ENCODE measurements at places on chromosomes 3 and 15.

- DNase-seq = no peak
Measured at GRCh38 chr3:38368238-38368637, 21.7 kb downstream of the XYLB start.

- DNase-seq = no peak
Measured at GRCh38 chr15:99508852-99509251, 56.9 kb upstream of the MEF2A start.

- no peak for DNase-seq
Measured at GRCh38 chr3:18735005-18735404, 309.9 kb upstream of the SATB1 start.

- no peak for DNase-seq
Measured at GRCh38 chr15:94674296-94674695, 442.9 kb downstream of the MCTP2 start.

DNA sequence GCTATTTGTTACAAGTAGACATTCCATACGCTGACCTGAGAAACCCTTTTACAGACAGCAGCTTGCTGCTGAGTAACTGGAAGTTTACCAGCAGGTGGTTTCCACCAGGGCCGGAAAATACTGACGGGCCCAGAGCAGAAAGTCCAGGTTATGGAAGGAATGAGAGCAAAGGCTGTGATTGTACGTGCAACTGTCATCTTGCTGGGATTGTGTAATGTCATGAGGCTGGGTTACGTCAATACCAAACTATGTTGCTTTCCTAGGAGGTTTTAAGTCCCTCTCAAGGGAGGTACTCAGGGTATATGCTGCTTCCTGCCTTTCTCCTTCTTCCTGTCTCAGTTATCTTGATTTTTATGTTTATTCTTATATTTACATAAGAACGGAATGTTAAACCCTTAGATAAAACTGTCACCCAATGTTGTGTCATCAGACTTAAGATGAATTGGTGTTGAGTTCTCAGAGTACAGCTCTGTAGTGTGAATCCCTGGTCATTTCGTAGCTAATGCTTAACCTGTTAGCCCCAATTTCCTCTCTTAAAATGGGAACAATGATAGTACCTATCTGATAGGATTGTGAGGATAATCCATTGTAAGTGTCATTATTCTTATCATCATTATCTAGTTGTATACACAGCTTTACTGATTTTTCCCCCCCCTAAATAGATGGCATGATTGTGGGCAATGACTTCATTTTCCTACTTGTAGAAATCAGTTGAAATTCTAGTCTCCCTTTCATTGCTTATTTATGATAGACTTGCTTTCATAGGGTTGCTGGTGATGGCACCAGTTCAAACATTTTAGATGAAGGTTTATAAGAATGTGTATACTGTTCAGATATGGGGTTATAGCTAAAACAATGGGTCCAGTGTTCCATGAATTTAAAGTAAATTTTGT is 101.4 kb downstream of the FNDC3B start:
- no peak for DNase-seq

GRCh38 chr3:119194237-119195150 is 21.1 kb downstream of the UPK1B start:
- DNase-seq = no peak

DNA sequence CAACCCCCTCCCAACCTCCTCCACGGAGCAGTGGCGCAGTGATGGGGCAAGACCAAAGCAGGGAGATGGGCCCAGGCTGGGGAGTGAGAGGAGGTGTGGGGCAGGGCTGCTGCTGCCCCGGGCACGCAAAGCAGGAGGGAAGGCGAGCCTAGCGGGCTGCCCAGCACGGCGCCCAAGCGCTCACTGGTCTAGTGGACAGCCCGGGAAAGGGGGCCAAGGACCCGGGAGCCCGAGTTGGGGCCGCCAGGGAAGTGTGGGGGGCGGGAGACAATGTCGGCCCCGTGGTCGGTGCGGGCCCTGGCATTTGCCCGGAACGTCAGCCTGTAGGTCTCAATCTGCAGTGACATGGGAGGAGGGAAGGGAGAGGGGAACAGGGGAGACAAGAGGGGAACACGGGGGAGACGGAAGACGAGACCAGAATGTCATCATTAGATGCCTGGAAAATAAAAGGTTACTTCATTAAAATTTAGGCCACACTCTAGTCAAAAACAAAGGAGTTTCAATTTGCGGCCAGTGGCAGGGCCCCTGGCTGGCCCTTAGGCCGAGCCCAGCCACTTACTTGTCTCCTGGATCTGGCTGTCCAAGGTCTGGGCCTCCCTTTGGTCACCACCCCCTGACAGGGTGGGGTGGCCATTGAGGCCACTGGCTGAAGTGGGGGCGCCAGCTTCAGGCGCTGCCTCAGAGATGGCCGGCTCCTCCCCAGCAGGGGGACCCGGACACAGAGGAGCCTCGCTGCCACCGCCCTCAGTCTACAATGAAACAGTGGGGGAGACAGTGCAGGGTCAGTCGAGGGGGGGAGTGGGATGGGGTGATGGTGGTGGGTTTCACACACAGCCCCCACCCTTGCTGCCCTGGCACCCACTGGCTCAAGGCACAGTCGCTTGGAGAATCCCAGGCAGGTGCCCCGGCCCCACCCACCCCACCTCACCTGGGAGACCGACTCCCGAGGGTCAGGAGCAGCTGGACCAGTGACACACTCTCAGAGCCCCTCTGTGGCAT is 50.0 kb downstream of the DHX30 start:
- DNase-seq = no peak

GRCh38 chr15:51668446-51668845 is 12.9 kb upstream of the SCG3 start:
- no peak for DNase-seq

DNA sequence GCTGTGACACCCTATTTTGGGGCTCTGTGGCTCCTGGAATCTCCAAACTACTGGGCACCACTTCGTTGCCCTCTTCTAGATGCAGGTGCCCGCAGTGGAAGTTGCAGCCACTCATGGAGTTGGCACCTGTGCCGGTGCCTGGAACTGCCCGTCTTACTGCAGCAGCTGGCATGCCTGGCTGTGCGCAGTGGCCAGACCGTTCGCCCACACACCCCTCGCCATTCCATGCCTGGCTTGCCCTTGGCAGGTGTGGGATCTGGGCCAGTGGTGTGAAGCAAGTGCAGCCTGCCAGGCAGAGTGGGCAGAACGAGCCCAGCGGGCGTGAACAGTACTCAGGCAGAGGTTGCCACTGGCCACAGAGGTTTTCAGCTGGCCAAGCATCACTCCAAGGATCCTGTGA is 1286.7 kb downstream of the ROBO1 start:
- DNase-seq = no peak

GRCh38 chr3:128984596-128984995 is 9.3 kb downstream of the CFAP92 start:
- no peak for DNase-seq

DNA sequence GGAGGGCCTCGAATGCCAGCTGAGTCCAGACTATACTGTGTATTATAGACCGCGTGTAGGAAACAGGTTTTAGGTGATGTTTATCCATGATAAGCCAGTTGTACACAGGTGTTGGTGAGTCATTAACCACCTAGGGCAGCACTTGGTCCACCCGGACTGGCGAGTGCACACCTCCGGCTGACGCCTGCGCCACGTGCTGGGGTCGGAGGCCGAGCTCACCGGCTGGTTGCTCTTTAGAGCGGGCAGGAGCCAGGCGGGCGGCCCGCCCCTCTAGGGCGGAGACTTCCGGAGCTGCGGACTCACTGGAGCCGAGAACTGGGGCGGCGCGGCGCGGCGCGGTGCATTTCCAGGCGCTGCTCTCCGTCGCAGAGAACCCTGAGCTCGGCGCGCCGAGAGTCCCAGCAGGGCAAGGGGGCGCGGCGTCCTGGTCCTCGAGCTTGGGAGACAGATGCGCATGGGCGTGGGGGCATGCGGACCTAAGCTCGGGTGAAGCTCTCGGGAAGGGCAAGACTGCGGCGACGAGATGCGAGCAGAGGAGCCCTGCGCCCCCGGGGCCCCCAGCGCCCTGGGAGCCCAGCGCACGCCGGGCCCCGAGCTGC is at the start of gene ESYT3:
TSS of gene ESYT3 (plus strand) at position 341 of the 599 bp plus-strand sequence. CDS start at position 524, 183 bp downstream.
- DNase-seq = peak; percentile 46

GRCh38 chr3:61181874-61182273 is 69.4 kb downstream of the FHIT start:
- DNase-seq = no peak

DNA sequence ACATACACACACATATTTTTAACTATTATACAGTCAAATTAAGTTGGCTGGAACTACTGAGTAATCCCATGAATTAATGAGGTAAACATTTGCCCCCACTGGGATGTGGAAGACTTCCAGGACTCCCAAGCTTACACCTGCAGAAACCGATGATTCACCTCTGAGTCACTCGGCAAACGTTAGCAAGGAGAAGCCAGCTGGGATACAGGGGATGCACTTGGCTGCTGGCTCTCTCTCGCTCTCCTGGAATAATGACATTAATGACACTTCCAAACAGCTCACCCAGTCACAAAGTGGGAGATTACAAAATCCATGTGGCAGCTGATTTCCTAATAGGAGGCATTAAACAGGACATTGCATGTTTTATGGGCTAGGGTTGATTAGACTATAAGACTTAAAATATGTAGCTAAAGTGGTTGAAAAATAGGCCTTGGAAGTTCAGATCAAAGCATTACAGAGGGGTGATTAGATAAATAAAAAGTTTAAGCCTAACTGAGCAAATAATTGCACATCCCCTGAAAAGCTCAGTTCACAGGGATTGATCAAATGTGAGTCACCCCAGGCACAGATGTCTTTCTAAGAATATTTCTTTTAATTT is 500.9 kb downstream of the SOX2 start:
- no peak for DNase-seq

- DNase-seq = no peak
Measured at GRCh38 chr3:28835751-28836150, 445.1 kb upstream of the RBMS3 start.

DNA sequence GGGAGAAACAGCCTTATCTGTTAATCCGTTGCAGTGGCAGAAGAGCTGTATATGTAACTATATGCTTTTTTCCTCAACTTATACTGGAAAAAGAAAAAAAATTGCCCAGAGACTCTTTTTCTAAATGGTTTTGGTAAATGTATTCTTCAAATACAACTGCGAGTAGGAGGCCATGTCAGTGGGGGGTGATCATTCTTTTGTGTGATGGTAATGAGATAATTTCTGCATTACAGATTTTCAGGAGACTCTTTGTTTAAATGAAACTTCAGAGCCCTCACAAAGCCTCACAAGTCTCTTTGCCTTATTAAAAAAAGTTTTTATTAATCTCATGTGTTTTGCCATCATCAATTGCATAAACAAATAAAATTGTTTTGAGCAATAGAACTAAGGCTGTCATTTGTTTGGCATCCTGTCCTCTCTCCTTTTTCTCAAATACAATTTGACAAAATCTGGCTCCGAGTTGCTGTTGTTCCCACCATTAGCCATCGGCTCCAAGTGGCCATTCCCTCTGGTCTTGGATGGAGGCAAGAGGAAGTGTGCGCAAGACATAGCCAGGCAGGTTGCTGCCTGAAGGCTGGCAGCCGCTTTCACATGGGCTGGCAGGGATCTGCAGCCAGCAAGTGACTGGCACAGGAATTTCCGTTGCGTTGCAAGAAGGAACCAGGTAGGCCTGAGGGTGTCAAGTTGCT is 116.7 kb downstream of the FNDC3B start:
- no peak for DNase-seq

GRCh38 chr15:87761736-87762509 is 494.6 kb downstream of the NTRK3 start:
- DNase-seq = no peak

DNA sequence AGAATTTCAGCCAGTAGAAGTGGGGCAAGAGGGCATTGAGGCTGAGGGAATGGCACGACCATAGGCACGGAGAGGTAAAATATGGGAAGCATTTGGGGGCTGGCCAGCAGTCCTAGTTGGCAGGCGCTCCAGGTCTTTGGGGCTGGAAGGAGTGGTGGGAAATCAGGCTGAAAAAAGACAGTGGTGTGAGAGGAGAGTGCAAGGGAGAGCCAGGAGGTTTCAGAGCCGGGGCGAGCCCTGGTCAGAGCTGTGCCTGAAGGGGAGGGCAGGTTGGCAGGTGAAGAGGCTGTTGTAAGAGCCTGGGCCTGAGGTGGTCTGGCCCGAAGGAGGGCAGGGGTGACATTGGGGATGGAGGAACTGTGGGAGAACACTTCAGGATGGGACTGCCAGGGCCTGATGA is 1.6 kb upstream of the IDH3A start:
- no peak for DNase-seq

GRCh38 chr3:126446791-126447190 is 28.9 kb downstream of the ZXDC start:
- no peak for DNase-seq

GRCh38 chr3:128489927-128490649 is 2.9 kb downstream of the GATA2 start:
- no peak for DNase-seq

- no peak for DNase-seq
Measured at GRCh38 chr3:98531622-98532274, at the start of gene GPR15. Gene GPR15 (plus strand): TSS chr3:98531978. CDS start chr3:98532034, 56 bp downstream.

DNA sequence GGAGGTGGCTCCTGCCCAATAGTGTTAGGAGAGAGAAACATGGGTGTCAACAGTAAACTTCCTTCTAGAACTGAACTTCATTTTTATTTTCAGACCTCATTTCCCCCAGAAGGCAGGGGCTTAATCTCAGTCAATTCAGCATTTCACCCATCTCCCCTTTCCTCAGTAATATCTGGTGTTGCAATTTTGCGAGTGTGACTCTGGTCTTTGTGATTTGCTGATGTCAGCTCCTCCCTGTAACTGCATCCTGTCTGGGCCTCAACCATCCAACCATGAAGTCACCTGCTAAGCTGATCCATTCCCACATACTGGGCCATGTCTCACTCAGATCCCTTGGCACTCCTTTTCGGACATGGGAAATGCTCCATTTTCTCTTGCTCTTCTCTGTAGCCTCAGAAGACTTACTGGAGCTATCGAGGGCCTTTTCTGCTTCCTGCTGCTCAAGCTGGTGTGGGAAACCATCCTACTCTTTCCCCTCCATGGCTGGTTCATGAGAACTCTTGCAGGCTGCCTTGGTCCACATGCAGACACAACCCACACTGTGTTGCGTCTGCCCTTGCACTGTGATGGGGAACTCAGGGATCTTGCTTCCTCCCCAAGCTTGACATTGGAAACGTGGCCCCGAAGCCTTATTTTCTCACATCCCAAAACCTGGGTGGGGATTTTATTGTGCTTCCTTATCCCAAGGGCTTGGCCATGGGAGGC is 24.6 kb downstream of the CCR4 start:
- no peak for DNase-seq

GRCh38 chr3:41175365-41175764 is 23.9 kb upstream of the CTNNB1 start:
- DNase-seq = no peak

DNA sequence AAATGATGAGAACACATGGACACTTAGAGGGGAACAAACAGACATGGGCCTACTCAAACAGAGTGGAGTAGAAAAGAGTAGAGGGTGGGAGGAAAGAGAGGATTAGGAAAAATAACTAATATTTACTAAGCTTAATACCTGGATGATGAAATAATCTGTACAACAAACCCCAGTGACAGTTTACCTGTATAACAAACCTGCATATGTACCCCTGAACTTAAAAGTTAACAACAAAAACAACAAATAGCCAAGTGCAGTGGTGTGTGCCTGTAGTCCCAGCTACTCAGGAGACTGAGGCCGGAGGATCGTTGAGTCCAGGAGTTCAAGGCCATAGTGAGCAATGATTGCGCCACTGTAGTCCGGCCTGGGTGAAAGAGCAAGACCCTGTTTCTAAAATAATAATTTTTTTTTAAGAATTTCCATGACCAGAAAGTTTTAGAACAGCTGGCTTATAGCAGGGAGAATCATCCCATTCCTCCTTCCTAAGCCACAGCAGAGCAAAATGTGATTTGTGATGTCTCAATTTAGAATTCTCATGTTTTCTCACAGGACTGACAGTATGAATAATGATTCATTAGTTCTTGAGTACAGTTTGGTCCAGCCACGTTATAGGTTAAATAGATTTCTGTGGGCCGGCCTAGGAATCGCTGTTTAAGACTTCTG is 150.0 kb downstream of the ZNF609 start:
- DNase-seq = no peak

GRCh38 chr15:72560458-72560857 is 86.3 kb downstream of the ARIH1 start:
- no peak for DNase-seq

Data from stimulated activated CD4-positive, alpha-beta T cell treated with anti-CD3 and anti-CD28 coated beads, Interleukin-4, amount 100 ng/mL, for 24 hours (primary cell).